Activated naive CD8-positive, alpha-beta T cell treated with anti-CD3 and anti-CD28 coated beads, Interleukin-2, amount 10 ng/mL, durations not matched to agents 7 days and 5 days (primary cell): ENCODE measurements at places on chromosomes 4 and X.

GRCh38 chrX:95640226-95640625, 1044.4 kb upstream of the DIAPH2 start:
- no peak for DNase-seq

- no peak for DNase-seq
These were observed 319.1 kb downstream of the PCDH19 start for GRCh38 chrX:100090931-100091330.

GRCh38 chr4:82713856-82714255, 84.7 kb downstream of the SCD5 start:
- DNase-seq = no peak

DNA sequence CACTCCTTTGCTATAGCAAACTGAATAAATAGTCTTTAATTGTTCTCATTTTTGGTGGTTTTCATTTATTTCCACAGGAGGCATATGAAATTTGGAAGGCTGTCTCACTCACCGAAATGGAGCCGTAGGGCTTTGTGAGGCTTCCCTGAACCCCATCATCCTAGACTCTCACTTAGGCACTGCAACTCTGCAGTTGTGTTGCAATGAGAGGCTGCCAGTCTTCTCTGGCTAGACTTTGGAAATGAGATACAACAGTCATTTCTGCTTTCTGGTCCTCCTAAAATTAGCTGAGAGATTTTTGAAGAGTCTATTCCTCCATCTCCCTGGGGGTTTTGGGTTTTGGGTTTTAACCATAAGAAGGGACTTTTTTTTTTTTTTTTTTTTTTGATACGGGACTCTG, 146.5 kb downstream of the SH3BGRL start:
- DNase-seq = no peak

DNA sequence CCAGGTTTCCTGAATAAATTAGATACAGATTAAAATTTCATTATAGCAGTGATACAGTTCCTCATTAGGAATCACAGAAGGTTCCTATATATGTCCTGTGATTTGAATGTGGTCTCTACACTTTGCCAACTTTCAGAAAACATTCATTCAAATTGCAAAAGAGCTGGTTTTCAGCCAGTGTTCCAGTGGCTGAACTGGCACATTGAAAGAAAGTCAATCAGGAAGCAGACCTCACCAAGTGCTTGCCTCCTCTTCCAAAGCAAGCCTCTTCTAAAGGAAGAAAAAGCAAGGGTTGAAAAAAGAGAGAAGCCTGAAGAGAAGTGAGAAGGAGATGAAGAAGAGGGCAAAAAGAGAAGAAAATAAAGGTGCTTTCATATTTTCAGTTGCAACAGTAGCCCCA, 12.7 kb downstream of the KLHL34 start:
- DNase-seq = no peak
